ENCODE measurements at places on chromosomes 4 and X. TPM values are rescaled to one million over a fixed set of nuclear protein-coding genes. Genes with fewer than 3 reads are reported as not detected.

DNA sequence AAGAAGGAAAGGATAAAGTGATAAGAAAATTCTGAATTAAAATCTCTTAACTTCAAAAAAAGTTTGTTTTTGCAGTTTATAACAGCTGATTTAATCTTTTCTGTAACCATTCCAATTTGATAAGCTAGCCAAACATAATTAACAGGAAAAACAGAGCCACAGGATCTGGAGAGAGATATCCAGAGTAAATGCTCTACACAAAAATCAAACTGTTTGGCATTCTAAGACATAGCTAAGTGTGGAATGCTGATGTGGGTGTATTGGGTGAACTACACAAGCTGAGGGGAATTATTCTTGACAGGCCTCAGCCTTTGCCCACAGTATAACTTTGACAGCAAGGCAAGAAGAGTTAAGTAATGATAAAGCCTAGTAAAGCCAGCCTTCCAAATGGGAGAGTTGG lies 184.8 kb downstream of the GABRG1 start:
- DNase-seq, result no peak

DNA sequence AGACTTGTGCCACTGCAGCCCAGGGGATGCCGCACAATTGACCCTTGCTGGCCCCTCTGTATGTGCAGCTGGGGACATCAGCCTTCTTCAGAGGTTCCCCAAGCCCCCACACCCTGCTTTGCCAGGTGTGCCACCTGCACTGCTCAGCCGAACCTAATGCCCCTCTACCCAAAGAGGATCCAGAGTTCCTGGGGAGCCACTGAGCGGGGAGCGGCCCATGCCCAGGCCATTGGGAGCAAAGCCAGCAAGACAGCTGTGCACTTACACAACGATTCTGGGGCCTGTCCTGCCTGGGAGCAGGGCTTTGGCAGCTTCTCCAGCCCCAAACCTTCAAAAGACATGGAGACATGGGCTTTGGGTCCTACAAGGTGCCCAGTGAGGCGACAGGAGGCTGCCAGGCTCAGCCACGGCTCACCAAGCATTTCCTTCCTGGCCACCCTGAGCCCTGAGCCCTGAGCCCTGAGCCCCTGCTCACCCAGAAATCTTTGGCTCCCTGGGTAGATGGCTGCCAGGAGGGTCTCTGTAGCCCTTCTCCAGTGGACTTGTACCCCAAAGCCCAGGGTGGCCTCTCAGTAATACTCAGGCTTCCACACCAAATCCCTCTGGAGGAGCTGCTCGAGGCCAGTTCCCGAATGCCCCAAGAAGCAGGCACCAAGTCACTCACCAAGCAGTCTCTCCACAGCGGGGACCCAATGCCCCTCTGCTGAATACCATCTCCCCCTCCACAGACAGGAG lies 13.0 kb downstream of the PNMA6E start:
- DNase-seq, result no peak

GRCh38 chr4:82437285-82438005 lies 7.1 kb downstream of the ENOPH1 start:
- no peak for DNase-seq

- DNase-seq, result peak; percentile 19
Observed at GRCh38 chr4:13615161-13615560, 12.4 kb downstream of the BOD1L1 start.

VCX3A gene
- not detected for total RNA-seq

DNA sequence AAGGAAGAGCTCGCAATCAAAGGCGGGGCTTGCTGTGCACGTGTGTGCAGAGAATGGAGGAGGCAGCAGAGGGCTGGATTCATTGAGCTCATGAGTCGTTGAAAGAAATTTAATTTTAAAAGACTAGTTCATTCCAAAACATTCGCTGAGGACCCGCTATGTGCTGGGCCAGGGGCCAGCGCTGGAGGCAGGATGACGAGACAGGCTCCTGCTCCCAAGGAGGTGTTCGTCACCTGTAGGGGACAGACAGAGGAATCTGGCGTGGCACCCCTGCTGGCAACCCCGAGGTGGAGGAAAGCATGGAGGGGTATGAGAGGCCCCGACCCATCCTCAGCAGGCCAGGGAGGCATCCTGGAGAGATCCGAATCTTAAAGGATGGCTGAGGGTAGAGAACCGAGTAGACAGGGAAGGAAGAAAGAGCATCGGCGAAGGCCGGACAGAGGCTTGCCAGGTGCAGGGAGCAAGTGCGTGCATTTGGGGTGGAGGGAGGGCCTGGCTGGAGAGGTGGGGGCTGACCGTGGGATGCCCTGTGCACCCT lies 96.4 kb downstream of the CPZ start:
- no peak for DNase-seq

- DNase-seq, result no peak
Observed at GRCh38 chr4:113474017-113474416, 287.5 kb downstream of the CAMK2D start.

- DNase-seq, result no peak
Observed at GRCh38 chr4:112650332-112650731, 13.4 kb downstream of the LARP7 start.

ANKRD50 gene
- total RNA-seq, result 58.8 TPM

GNRHR gene
- not detected for total RNA-seq
